NCI-H345 (cell line): ENCODE measurements at places on chromosomes 1 and 21.

- DNase-seq = no peak
These were observed 81.1 kb upstream of the ST6GALNAC5 start for GRCh38 chr1:76786222-76786621.

DNA sequence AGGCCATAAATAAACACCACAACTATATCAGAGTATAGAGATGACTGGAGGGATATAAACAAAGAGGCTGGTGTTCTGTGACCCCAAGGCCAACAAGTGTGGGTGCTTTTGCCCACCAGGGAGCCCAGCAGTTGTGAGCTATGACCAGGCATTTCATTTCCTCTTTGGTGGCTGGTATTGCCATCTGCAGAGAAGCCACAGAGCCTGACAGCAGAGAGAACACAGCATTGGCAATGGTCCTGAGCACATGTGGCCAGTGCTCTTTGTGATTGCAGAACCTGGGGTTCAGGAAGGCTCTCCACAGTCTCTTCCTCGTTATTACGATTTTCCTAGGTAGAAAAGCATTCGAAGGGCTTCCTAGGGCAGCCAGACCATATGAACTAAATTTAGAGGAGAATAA lies 112.3 kb downstream of the TM2D1 start:
- DNase-seq = no peak

GRCh38 chr1:217910791-217911320 lies 279.7 kb downstream of the SPATA17 start:
- DNase-seq = no peak

- no peak for DNase-seq
These were observed 111.9 kb downstream of the GLIS1 start for GRCh38 chr1:53627031-53627430.

- DNase-seq = no peak
These were observed 234.5 kb upstream of the NEGR1 start for GRCh38 chr1:72516826-72517225.

GRCh38 chr1:159989581-159989980 lies 35.5 kb upstream of the SLAMF9 start:
- no peak for DNase-seq
